Cardiac septum (tissue), 1 donor: ENCODE measurements at places on chromosomes 7 and 10. TPM values are rescaled to one million over a fixed set of nuclear protein-coding genes. Genes with fewer than 3 reads are reported as not detected.

- no peak for DNase-seq
These were observed 201.2 kb upstream of the PRKCQ start for GRCh38 chr10:6781133-6781770.

DNA sequence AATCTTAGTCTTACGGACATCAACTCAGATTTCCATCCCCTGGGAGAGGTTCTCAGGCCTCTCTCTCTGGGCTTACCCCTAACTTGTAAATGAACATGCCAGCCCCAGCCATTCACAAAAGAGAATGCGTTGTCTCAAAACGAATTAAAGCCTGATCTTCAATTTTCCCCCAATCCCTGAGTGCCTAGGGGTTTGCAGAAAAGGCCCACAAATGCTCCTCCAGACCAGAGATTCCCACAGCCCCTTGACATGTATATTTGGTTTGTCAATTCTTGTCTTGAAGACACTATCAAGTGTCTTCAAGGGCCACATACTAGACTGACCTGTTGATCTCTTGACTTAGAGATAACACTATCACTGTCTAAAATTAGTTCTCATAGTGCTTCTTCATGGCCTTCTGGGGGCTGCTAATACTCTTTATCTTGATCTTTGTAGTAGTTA is 11.9 kb upstream of the HOXA13 start:
- no peak for DNase-seq

DNA sequence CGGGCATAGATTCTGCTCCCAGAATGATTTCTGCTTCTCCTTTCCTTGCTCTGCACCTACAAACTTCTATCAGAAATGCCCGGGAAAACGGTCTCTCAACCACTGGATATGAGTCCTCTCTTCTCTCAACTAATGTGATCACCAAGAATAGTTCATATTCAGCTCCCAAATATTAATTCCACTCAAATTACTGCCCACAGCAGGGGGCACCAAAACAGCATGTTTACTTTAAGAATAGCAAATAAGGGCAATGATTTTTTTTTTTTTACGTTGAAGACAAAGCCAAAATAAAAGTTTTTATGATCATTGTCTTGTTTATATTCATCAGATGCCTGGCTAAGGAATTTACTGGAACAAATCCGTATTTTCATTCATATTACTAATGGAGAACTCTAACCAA is 94.9 kb upstream of the PRSS1 start:
- DNase-seq, result no peak

DNA sequence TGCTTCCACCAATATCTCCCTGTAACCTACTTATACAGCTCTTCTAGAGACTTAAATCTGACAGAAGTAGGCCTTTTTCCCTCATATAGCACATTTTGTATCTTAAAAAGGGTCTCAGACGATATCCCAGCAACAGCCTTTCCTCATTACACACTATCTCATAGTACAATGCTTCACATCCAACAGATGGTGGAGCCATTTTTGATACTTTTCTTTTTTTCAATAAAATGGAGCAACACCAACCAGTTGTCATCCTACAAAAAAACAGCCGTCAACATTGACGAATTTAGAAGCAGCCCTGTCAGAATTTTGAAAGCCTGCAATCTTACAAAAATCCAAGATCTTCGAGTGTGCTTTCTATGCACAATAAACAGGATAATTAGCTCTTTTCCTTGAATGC is 145.9 kb upstream of the NEBL start:
- no peak for DNase-seq

DNA sequence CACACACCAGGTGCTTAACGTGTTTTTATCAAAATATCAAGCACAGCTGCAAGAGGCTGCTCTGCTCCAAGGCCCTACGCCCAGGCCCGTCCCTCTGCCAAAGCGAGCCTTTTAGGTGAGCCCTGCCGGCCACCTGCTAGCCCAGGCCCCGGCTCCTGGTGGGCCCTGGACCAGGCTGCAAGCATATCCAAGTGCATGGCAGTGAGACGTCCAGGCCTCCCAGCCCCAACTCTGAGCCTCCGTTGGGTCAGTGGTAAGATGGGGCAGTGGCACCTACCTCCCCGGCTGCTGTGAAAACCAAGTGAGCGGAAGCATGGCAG is 136.2 kb downstream of the LHPP start:
- DNase-seq, result no peak

- no peak for DNase-seq
These were observed 100.2 kb downstream of the FAM107B start for GRCh38 chr10:14674376-14675050.

- no peak for DNase-seq
These were observed 118.3 kb downstream of the CCDC71L start for GRCh38 chr7:106542550-106543220.

DNA sequence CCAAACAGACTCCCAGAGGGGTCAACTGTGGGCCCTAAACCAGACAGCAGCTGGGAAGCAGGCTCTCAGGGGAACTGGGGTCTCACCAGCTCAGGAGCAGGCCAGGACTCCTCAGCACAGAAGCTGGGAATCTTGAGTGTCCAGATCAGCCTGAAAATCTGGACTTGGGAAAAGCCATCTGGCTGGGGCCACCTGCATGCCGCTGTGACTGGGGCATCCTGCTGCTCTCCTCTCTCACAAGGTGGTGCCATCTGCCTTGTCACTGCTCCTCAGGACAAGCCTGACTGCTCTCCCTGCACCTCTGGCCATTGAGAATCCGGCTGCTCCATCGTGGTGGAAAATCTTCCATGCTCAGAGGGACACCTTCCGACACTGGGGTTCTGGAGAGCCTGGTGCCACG is 141.4 kb downstream of the PLPP4 start:
- DNase-seq, result no peak

DNA sequence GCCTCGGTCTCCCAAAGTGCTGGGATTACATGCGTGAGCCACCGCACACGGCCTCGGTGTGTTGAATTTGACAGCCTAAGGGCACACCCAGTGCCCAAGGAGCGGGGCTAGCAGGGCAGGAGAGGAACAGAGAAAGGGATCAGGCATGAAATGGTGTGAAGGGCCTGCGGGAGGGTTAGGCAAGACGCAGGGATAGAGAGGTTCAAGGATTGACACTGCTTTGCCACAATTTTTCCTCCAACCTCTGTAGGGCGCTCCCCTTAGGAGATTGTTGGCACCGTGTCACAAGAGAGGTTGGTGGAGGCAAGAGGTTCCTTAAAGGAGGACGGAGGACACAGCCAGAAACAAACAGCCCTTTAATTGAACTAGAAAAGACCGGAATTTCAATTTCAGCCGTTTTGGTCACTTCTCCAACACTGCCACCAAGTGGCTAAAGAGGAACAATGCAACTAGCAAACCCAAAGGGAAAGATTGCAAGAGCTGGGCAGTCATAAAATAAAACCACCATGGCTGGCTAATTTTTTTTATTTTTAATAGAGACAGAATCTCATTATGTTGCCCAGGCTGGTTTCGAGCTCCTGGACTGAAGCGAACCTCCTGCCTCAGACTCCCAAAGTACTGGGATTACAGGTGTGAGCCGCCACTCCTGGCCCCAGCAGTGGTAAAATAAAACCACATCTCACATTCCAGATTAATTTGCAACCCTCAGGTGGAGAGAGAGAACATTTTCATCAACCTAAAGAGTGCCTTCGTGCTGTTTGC is 6.9 kb upstream of the CREB3L2 start:
- DNase-seq, result no peak

GRCh38 chr7:19681596-19681995 is 27.2 kb downstream of the POLR1F start:
- no peak for DNase-seq

GRCh38 chr10:113585949-113586348 is 33.1 kb downstream of the HABP2 start:
- no peak for DNase-seq

DNA sequence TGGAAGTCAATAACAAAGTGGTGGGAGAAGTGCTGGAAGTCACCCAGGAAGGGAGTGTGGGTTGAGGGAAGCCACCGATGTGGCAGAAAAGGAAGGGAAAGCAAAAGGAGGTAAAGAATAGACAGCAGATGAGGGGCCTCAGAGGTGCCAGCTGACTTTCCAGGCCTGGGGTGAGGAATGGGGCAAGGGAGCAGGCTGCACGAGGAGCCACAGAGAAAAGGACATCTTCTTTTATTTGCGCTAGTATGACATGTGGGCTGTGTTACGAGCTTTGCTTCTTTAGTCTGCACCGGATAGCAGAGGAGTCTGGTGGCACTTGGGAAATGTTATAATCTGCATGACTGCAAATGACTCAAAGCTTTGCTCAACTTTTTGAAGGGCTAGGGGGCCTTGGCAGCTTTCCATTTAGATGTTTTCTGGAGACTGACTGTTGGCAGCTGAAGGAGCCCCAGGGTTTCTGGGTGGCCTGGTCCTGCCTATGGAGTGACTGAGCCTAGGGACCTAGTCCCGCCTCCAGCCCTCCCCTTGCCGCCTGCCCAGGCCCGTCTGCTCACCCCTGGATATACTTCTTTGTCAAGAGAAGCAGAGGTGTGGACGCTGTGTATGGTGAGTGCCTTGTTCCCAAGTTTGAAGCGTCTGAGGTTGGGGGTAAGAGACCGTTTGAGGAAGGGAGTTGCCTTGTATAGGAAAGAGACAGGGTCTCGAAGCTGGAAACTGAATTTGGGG is 5.1 kb downstream of the PRXL2A start:
- DNase-seq, result no peak

DNA sequence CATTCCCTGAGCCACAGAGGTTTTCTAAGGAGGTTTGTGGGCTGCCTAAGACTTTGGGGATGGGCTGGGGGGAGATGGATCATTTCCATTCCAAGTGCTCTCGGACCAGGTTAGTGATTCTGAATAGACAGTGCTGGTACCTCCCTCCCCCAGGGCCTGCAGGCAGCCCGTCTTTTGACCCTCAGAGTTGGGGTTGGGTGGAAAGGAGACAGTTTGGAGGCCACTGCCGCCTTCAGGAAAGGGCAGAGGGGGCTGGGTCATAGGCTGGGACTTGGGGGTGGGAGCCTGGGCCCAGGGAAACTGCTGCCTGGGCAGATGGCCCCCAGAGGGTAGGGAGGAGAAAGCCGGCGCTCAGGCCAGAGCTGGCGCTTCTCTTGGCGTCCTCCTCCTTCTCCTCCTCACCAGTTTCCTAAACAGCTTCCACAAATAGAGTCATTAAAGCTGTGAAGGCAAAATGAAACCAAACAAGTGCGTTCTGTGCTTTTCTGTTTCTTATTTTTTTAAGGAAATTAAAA is 4.4 kb downstream of the UNC5B start:
- no peak for DNase-seq

- DNase-seq, result no peak
These were observed 38.9 kb upstream of the DAGLB start for GRCh38 chr7:6486438-6487183.

DNA sequence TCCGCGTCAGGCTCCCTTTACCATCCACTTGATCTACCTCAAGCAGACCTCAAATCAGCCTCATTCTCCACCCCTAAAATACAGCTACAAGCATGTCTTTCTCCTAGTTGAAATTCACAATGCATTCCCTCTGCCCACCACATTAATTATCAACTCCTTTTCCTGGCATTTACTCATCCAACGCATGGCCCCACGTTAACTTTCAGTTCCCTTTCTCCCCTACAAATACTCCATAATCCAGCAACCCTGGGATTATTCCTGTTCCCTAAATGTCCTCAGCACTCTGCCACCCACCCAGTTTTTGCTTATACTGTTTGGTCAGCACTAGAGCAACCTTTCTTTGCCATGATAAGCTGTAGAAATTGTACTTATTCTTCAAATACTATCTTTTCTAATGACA is 5.7 kb upstream of the VIM start:
- DNase-seq, result no peak

DNA sequence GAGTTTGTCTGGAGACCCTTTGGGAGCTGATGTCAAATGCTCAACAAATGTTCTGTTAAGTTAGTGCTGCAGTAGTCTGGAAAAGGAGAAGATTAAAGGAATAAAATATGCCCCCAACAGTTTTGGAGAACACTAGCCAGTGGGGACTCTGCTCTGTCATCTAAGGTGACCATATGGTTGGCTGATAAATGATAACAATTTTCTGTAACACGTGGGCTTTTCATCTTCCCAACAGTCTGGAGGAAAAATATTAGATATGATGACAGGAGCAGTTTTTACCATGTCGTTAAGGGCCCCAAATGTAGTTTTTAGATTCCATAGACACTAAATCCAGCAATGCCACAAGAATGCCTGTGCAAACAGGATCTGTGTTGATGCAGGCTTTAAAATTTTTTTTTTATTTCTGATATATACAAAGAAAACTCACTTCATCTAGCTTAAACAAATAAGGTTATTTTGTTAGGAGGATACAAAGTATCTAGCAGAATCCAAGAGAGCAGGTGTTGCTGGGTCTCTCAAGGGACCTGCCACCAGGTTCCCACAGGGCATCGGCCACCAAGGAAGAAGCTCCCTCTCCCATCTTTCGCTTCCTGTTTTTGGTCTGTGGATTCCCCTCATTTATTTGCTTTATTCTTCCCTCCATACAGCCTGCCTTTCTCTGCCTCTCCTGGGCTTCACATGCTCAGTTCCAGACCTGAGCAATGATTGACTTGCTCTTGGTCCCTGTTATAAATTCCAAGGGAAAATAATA is 6.2 kb upstream of the CFAP58 start:
- DNase-seq, result no peak

- no peak for DNase-seq
These were observed at the start of gene EPHA1 for GRCh38 chr7:143408686-143409561. TSS of gene EPHA1 (minus strand) at chr7:143408856. CDS start at chr7:143408805, 51 bp downstream.

- DNase-seq, result peak; percentile 53
These were observed 335.1 kb downstream of the ADARB2 start for GRCh38 chr10:1402016-1402770.

LEP gene
- total RNA-seq, result 0.30 TPM

C7orf57 gene
- total RNA-seq, result not detected

C7orf33 gene
- total RNA-seq, result not detected

SCIN gene
- total RNA-seq, result not detected

AOAH gene
- 1.6 TPM for total RNA-seq

KIAA1549 gene
- total RNA-seq, result 1.4 TPM

PROSER2 gene
- 1.3 TPM for total RNA-seq

KCNMA1 gene
- 2.0 TPM for total RNA-seq

RBM28 gene
- total RNA-seq, result 35.1 TPM

LZTS2 gene
- 47.2 TPM for total RNA-seq

CRYGN gene
- total RNA-seq, result not detected

DRGX gene
- total RNA-seq, result not detected

VWC2 gene
- total RNA-seq, result 8.2 TPM

ATRNL1 gene
- total RNA-seq, result 25.8 TPM

NYAP1 gene
- total RNA-seq, result 0.22 TPM

GBF1 gene
- total RNA-seq, result 46.4 TPM

OR2A1 gene
- total RNA-seq, result 0.19 TPM
